Left cardiac atrium (tissue), 4 donors: ENCODE measurements at places on chromosomes 4 and X. TPM values are rescaled to one million over a fixed set of nuclear protein-coding genes. Genes with fewer than 3 reads are reported as not detected.

KLHL2 gene
- 11.0 TPM for total RNA-seq

BTK gene
- 3.5 TPM for total RNA-seq

CT45A5 gene
- total RNA-seq, result not detected

PABPC1L2B gene
- total RNA-seq, result not detected

NSUN7 gene
- total RNA-seq, result 4.2 TPM

GYG2 gene
- total RNA-seq, result 21.1 TPM

BBS12 gene
- 4.7 TPM for total RNA-seq

PIR gene
- 8.7 TPM for total RNA-seq

KLHL13 gene
- 5.4 TPM for total RNA-seq

GRIA3 gene
- total RNA-seq, result 0.65 TPM

HNRNPH2 gene
- total RNA-seq, result 70.6 TPM

PRDM5 gene
- total RNA-seq, result 8.2 TPM

MAGIX gene
- 7.7 TPM for total RNA-seq

CLNK gene
- not detected for total RNA-seq

BEX1 gene
- total RNA-seq, result 8.9 TPM

SLC38A5 gene
- 5.0 TPM for total RNA-seq

PRDM8 gene
- 1.5 TPM for total RNA-seq

AADAT gene
- total RNA-seq, result 1.6 TPM

BCOR gene
- total RNA-seq, result 10.8 TPM

CT45A1 gene
- not detected for total RNA-seq

GPM6B gene
- 7.1 TPM for total RNA-seq
